ENCODE measurements at places on chromosomes 1 and 21.

GRCh38 chr1:22104865-22105437 lies 37.9 kb downstream of the WNT4 start:
- DNase-seq: no peak

DNA sequence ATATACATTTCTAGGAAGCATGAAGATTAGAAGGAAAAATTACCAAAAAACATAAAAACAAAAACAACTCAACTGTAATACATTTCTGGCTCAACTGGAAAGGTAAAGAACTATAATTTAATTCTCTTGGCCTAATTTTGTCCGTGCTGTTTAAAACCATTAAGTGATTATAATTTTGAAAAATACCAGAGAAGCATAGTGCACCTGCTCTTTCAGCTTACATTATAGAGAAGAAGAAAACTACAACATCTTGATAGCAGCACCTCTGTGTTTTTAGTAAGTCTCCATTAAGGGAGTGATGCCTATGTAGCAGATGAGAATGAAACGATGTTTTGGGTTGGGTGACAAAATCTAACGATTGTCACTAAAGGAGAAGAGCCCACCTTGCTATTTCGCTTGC lies 19.3 kb upstream of the MAN1A2 start:
- no peak for DNase-seq

GRCh38 chr1:119714583-119714982 lies 2.8 kb downstream of the PHGDH start:
- DNase-seq: no peak

GRCh38 chr1:210690236-210690635 lies 361.5 kb downstream of the HHAT start:
- DNase-seq: no peak

DNA sequence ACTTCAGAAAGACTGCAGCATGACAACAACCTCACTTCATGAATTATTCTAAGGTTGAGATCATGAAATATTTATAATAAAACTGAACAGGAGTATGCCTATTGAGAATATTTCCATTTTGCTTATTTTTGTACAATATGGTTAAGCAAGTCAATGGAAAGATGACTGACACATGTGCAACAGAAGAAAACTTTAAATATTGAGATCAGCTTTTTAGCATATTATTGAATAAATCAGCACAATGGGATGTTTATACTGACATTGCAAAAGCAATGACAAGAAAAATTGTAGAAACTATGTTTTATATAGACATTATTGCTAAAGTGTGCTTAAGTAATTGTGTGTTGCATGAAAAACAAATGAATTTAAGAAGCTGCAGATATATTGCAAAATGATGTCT lies 4.6 kb downstream of the LCE7A start:
- no peak for DNase-seq

DNA sequence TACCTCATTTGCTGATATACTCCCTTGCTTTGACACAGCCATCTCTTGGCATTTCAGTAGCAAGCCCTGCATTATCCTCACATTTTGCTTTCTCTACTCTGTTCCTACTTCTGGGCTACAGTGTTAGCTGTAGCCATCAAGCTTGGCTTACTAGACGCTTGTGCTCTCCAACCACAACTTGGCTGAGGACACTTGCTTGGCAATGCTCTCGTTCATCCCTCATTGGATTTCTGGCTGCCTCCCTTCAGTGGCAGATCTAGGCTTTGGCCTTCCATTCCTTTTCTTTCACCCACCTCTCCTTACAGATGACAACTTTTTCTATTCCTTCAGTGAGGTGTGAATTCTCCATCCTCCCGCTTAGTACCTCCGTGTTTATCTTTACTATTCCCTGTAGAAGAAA lies 428.7 kb upstream of the LRRC7 start:
- DNase-seq: no peak

DNA sequence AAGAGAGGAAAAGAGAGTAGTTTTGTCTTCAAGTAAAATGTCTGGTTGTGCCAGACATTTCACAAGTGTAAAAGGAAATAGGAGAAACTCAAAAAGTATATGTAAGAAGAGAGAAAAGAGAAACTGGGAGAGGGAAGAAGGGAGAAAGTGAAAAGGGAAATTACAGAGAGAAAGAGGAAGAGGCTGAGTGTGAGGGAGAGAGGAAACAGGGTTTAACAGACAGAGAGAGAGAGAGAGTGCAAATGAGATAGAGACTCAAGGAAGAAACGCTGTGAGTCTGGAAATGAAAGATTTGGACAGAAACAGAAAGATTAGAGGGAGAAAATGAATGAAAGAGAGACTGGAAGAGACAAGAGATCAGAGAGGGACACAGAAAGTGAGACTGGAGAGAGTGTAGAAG lies 806.2 kb downstream of the PLA2G4A start:
- DNase-seq: no peak

DNA sequence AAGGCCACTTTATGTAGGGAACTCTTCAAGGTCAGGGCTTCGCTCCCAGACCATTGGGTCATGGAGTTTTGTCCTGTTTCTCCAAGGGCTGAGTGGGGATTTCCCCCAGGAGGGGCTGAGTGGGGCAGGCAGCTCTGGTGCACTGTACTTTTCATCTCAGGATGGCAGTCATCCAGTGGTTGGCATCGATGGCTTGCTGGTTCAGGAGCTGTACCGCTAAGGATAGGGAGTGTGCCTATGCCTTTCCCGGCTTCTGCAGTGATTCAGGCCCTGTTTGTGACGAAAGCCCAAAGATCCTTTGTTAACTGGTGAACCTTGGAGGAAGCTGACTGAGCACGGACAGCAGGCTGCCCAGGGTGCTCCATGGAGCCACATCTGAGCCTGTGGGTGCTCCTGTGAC lies 100.1 kb upstream of the GADD45A start:
- DNase-seq: no peak

GRCh38 chr1:84433258-84434080 lies 35.2 kb downstream of the DNASE2B start:
- DNase-seq: peak; percentile 69

DNA sequence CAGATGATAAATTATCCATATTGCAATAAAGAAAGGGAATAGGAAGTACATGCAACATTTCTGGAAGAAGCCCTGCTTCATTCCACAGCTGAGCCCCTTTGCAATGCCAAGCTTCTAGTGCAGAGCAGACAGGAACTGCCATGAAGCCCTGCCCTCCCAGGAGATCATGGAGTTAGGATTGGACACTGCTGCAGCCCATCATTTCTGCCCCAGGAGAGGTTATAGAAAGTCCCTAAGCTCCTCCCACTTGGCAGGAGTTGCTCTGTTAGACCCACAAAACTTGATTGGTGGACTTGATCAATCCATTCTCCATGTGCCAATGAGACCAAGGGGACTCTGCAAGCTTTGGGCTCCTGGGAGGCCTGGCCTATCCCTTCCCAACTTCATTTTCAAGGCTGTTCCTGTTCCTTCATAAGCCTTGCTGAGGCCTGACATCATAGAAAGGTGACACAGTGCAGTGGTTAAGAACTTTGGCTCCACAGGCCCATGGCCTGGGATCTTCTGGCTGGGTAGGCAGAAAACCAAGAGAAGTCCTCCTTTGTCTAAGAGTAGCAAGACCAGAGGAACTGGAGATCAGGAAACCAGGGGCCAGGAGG lies 1.3 kb upstream of the LAPTM5 start:
- no peak for DNase-seq

DNA sequence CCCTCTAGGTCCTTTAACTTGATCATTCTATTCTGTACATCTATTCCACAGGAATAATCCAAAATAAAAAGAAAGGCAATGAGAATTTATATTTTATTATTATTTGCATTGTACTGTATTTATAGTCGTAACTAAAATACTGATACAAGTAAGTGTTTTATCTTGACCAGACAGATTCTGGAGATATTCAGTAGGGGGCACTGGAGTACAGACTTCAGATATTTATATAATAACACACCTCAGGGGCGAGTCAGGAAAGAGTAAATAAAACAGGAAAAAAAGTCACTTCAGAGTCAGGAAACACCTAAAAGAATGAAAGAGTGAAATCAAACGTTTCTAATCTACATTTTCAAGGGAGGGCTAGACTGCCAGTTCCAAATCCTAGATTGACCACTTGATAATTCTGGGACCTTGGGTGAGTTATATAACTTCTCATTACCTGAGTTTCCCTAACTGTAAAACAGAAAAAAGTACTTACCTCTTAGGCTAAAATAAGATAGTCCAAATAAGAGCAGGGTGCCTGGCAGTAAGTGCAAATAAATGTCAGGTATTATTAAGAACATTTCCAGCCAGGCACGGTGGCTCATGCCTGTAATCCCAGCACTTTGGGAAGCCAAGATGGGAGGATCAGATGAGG lies 31.1 kb upstream of the MTF1 start:
- peak; percentile 6 for DNase-seq

- no peak for DNase-seq
These were observed 154.5 kb upstream of the C1orf87 start for GRCh38 chr1:60228041-60228491.

DNA sequence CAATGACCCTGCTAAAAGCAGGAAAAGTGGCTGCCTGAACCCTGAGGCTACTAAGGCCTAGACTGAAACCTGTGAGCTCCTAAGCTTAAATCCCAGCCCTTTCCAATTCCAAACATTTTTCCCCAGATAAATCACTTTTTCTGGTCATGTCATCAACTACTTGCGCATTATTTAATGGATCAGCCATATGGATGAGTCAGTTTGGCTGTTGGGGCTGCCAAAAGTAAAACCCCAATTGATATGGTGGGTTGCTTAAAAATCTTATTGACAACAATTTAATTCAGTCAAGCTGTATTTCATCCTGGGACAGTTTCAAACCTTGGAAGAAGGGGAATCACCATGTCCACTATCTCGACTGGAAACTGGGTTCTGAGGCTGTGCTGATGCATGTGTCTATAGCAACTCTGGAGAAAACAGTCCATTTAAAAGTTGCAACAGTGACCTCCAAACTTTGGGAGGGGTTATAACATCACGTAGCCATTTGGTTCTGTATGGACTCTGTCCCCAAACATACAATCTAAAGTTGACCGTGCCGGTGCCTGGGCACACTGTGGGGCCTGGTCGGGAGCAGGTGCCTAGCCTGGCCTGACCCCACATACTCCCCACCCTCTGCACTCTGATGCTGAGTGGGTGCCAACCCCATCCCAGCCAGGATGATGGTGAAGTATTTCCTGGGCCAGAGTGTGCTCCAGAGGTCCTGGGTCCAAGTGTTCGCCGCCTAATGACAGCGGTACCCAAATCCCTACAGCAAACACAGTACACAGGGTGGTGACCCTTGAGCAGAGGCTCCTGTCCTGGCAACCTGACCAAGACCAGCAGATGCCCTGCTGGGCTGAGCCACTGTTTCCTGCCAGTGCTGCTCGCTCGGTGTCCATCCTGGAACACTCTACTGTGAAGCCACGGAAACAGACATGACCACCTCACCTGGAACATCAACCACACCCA lies 46.5 kb upstream of the LRRC52 start:
- DNase-seq: no peak

- DNase-seq: no peak
These were observed 45.5 kb downstream of the PRDM15 start for GRCh38 chr21:41833497-41834115.

DNA sequence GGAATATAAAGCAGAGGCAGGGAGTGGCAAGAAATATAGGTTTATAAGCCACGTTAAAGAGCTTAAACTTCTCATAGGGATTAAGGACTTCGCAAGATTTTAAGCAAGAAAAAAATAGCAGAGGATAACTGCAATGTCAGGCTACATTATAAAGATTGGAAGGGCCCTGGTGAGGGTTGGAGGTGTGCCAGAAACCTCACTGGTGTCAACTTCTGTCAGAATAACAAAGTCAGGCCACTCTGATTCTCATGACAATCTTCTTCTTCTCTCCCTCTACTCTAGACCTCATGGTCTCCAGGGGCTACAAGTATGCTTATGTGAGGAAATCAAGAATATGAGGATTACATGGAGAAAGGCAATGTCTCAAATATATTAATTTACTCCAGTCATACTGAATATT lies 32.6 kb upstream of the FMO2 start:
- DNase-seq: no peak

GRCh38 chr1:202590975-202591411 lies 119.3 kb downstream of the SYT2 start:
- DNase-seq: peak; percentile 45

DNA sequence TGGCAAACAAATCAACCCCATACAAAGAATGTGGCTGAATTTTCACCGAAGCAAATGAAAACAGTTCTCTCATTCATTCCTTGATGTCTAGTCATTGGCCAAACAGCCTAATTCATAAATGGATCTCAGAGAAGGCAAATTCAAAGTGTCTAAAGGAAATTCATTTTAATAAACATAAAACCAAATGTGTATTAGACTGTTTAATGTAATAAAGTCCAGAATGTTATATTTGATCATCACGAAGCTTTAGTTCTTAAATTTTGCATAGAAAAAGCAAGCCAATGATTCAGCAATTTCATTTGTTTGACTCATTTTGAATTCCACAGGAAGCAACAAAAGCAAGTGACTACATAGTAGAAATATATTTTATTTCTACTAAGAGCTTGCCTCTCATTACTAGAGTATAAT lies 379.2 kb upstream of the ADAMTS5 start:
- no peak for DNase-seq

- no peak for DNase-seq
These were observed 37.0 kb downstream of the ARHGEF10L start for GRCh38 chr1:17576519-17576853.

DNA sequence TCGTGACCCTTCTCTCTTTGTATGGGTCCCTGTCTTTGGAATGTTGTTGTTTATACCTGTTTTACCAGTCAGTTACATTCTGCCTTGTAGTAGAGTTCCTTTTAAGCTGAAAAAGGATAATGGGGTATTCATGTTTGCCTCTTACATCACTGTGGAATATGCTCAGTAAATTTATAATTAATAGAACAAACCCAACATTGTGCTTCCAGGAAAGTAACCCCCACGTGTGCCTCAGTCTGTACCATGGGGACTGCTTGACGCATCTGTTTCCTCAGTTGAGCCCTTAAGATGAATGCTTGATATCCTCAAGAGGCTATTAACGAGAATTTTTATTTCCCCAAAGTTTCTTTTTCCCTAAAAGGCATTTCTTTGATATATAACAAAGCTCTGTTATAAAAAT lies 73.4 kb downstream of the ST6GALNAC3 start:
- no peak for DNase-seq

- no peak for DNase-seq
These were observed 12.8 kb downstream of the MYOM3 start for GRCh38 chr1:24098943-24099638.

- DNase-seq: no peak
These were observed 31.0 kb downstream of the LRRC3 start for GRCh38 chr21:44486302-44486701.

- DNase-seq: no peak
These were observed 30.9 kb upstream of the ID3 start for GRCh38 chr1:23590058-23590783.

GRCh38 chr1:115112496-115113375 lies 23.4 kb upstream of the TSPAN2 start:
- DNase-seq: peak; percentile 53

DNA sequence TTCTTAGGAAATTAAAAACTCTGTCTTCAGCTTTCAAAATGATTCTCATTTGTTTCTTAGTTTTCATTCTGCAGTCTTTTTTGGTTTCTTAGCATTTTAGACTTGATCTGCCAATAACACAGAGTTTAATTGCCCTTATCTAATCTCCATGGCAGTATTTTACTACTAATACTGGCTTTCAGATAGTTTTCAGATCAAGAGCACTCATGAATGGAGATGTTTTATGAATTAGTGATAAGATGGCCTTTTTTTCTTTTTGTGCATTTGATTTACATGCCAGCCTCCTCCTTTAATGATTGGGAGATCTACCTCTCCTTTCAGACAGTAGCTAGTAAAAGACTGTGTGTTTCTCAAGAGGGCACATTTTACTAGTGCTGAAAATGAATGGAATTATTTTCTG lies 5.6 kb downstream of the MIA3 start:
- DNase-seq: no peak

- DNase-seq: no peak
These were observed 788 bp upstream of the TXNIP start for GRCh38 chr1:145997016-145997717.

Data from Calu3 (cell line).